T-helper 2 cell (primary cell): ENCODE measurements at places on chromosomes 3 and 15.
A peak's percentile ranks its signal among the peaks of the same experiment; 100 is the strongest.

GRCh38 chr3:13440204-13440817 lies 20.2 kb upstream of the NUP210 start:
- DNase-seq: no peak

- no peak for DNase-seq
Observed at GRCh38 chr3:141236361-141236760, 4.7 kb downstream of the PXYLP1 start.

GRCh38 chr15:80673561-80674244 lies 21.4 kb upstream of the ABHD17C start:
- DNase-seq: no peak

- no peak for DNase-seq
Observed at GRCh38 chr3:10162185-10162584, 2.5 kb upstream of the IRAK2 start.

DNA sequence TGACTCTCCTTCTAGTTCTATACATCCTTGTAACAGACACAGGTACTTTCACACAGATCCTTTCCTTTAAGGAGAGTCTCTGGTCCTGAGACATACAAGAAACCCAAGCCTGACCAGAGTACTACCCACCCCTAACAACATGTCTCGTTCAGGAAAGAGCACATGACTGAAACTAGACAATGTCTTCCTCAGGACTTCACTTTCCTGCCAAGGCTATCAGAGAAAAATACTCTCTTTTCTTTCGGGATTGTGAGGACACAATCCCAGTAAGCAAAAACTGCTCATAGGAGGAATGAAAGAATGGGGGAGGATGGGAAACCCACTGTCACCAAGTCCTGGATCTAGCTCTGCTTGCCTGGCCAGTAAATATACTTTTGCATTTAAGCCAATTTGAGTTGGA lies 11.5 kb upstream of the ANKRD28 start:
- no peak for DNase-seq

DNA sequence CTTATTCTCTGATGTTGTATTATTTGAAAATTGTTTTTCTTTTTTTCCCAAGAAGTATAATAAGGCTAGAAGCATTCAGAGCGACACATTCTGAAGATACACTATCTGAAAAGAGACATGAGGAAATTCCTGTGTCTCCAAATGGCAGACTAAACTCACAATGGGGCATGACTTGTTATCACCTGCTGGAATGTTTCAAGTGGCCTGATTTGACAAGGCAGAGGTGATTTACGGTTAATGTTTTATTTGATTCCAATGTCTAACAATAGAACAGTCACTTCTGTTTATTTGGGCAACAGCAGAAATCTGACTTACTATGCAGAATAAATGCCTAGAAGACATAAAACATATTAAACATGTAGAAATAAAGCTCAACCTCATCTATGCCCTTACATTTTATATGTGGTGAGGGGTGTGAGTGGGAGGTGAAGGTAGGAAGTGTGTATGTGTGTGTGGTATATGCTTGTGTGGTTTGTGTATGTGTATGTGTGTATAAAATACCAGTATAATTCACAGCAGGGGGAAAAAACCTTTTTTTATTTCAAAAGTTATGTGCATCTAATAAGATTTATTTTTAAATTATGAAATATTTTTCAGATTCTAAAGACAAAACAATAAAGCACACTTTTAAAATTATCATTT lies 1051.7 kb downstream of the ROBO2 start:
- no peak for DNase-seq

DNA sequence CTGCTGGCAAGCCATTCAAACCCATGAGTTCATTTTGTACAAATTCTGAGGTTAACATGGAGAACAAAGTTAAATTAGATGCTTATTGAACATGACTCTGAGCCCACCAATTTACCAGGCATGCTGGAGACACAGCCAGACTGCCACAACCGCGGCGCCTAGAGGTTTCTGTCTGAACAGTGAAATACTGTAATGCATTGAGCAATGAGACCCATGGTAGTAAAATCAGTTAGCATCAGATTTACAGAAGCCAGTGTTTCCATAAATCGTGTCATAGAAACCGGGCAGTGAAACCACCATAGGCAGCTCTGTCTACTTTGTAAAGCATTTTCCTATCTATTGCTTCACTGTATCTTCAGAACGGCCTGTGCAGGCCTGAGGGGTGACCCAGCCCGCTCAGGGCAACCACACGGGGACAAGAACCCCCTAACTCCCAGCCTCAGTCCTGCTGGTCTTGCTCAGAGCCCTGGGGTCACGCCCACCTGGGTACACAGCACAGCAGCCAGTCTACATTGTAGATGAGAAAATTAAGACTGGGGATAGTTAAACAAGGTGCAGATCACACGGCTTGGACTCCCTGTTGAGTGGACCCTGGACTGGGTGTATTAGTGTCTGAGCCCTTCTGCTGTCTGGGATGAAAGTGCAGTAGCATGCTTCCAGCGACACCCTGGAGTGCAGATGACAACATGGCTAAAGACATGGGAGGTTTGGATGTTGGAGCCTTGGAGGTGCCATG lies 44.2 kb downstream of the MGLL start:
- DNase-seq: no peak

GRCh38 chr3:16379838-16380237 lies 114.8 kb downstream of the OXNAD1 start:
- DNase-seq: no peak

DNA sequence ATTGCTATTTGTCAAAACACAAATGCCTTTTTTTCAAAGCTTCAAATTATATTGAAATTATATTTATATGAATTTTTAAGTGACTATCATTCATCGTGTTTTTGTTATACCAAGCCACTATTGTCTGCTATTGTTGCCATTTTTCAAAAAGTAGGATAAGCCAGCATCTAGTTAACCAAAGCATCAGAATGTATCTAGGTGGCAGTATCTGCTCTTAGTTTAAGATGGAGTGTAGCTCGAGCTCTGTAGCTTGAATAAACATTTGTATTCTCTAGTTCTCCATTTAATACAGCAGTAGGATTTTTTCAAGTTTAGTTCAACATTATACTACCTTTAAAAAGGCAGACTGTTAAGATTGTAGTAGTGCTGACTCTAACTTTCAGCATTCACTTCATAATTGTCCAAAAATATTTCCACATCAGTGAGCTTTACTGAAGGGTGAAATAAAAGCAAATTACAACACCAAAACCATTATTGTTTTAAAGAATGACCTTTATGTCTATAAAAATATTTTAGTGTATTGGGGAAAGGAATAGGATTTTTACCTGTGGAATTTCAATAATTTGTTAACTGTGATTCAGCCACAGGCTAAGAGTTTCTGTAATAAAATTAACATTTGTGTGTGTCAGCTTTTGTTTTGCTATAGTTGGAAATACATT lies 19.6 kb upstream of the C15orf61 start:
- DNase-seq: no peak

- DNase-seq: no peak
Observed at GRCh38 chr15:34304613-34305012, 33.0 kb downstream of the SLC12A6 start.

DNA sequence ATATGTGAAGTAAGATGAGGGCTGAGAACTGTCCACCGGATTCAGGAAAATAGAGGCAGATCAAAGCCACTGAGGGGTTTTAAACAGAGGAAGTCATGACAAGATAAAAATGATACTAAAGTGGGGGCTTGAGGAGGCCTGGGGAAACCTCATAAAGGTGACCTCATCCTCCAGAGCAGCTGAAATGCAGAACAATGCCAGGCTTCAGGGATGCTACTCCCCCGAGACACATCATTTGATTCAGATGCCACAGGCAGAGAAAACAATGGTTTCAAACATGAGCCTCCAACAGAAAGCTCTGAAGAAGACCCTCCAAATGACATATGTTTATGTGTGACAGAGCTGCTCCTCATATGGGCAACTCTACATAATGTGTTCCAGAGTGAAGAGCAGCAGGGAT lies 6.4 kb downstream of the CFAP20DC start:
- no peak for DNase-seq

DNA sequence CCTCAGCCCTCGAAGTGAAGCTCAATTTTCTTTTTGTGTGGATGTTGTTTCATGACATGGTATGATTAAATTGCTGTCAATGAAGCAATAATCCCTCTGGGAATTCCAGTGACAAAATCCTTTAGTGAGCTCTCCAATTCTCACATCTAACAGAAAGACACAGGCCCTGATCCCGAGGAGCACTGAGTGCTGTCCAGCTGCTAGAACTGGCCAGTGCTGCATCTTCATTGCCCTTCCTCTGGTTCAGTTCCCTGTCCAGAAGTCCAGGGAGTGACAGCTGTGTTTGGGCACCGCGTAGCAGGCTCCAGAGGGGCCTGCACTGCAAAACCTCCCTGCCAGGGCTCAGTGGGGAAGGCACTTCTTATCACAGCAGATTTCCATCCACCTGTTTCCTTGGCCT lies 516.8 kb upstream of the ATP11B start:
- DNase-seq: no peak

DNA sequence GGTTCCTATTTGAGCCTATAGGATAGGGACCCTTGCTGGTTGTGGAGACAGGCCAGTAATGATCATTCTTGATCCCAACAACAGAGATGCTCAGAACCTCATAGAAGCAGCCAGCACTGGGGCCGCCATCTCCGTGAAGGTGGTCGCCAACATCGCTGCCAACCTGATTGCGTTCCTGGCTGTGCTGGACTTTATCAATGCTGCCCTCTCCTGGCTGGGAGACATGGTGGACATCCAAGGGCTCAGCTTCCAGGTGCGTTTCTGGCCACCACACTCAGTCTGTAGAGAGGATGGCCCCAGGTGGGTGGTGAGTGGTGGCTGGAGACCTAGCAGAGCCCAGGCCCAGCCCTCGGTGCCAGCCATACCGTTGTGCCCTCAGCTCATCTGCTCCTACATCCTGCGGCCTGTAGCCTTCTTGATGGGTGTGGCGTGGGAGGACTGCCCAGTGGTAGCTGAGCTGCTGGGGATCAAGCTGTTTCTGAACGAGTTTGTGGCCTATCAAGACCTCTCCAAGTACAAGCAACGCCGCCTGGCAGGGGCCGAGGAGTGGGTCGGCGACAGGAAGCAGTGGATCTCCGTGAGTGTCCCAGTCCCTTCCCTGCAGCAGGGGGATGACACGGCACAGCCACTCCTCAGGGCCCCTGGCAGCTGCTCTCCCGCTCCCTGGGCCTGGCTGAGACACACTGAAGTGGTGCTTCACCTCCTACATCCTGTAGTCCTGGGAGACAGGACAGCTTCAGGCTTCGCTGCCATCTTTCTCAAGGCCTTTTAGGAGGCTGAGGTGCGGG lies 46.5 kb upstream of the PDE8A start:
- DNase-seq: no peak

DNA sequence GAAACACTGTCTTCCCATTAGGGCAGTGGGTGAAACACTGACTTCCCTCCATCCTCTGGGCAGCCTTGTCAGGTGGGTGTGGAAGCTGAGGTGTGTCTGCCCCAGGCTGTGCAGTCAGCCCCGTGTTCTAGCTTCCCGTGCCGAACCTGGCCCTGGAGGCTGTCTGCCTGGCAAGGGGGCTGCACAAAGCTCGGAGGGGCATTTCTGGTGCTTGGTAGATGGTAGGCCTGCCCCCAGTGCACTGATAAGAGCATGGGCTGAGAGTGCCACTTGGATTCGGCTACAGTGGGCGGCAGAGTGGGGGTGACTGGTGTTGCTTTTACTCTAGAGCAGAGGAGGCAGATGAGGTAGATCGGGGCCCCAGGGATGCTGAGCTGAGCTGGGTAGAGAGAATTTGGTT lies 21.3 kb downstream of the IGF1R start:
- no peak for DNase-seq

DNA sequence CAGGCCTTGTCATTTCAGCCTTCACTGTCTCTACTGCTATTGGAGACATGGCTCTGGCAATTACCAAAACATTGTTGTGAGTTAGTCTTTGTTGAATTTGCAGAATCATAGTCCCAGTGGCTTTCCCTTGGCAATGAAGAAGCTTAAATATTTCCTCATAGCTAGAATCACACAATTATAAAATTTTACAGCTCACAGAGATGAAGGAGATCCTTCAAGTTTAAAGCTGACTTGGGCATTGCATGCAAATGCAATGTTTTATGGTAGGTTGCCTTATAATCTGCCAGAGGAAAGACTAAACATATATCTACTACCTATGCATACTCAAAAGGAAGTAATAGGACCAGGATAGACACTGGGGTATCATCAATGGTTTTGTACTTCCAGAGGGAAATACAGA lies 90.9 kb downstream of the LSAMP start:
- DNase-seq: no peak

GRCh38 chr3:51860703-51861665 lies at the start of gene IQCF2:
Gene IQCF2 (plus strand): TSS chr3:51861615. CDS start chr3:51861667, 52 bp downstream.
- DNase-seq: no peak

GRCh38 chr15:23372284-23372683 lies 17.7 kb downstream of the GOLGA8S start:
- DNase-seq: no peak

DNA sequence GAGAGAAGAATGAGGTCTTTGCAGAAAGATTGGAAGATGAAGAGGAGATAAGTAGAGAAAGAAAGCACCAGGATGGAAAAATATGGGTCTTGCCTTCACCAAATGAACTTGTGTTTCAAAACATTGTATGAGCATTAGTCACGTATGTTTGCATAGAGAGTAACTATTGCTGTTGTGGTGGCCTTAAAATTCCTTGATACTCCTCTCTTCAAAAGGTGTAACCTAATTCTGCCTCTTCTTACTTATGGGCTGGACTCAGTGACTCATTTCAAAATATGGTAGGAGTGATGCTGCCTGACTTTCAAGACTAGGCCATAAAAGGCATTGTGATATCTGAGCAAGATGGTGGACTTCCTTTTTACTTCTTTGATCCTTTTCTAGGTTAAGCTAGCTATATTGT lies 228.7 kb upstream of the ZNF385D start:
- no peak for DNase-seq

- peak; percentile 72 for DNase-seq
Observed at GRCh38 chr3:98602078-98602678, 8.8 kb upstream of the CPOX start.

GRCh38 chr15:38872732-38873131 lies 308.1 kb upstream of the RASGRP1 start:
- no peak for DNase-seq
